ENCODE measurements at places on chromosomes 16 and 17. TPM values are rescaled to one million over a fixed set of nuclear protein-coding genes. Genes with fewer than 3 reads are reported as not detected.

Gene EZH1
- 11.3 TPM for total RNA-seq

Gene ALOX15B
- total RNA-seq: 0.85 TPM

Gene WNT9B
- not detected for total RNA-seq

Gene CPHXL2
- total RNA-seq: not detected

Gene ZKSCAN2
- 5.0 TPM for total RNA-seq

Gene CX3CL1
- total RNA-seq: 0.09 TPM

Gene ORC6
- total RNA-seq: 3.3 TPM

Gene FOXF1
- 1.1 TPM for total RNA-seq

Gene SLC13A2
- total RNA-seq: not detected

Gene PRM2
- total RNA-seq: not detected

Gene PIK3R6
- not detected for total RNA-seq

Gene MYH3
- 1.3 TPM for total RNA-seq

Gene KRTAP3-1
- total RNA-seq: not detected

Gene SLC16A6
- not detected for total RNA-seq

Gene WFDC1
- 2.5 TPM for total RNA-seq

Gene OSGIN1
- 3.1 TPM for total RNA-seq

Gene LITAFD
- not detected for total RNA-seq

Gene TBC1D3C
- not detected for total RNA-seq

Gene SF3B3
- 110 TPM for total RNA-seq

Gene SLC5A11
- not detected for total RNA-seq

Gene ZNF668
- 16.9 TPM for total RNA-seq

Gene RNF222
- not detected for total RNA-seq

Gene CD300E
- not detected for total RNA-seq

Gene DBNDD1
- total RNA-seq: under 0.01 TPM

Gene OMG
- 7.9 TPM for total RNA-seq

Gene MYADML2
- not detected for total RNA-seq

Gene TMEM114
- total RNA-seq: not detected

Gene CHD9NB
- total RNA-seq: 1.1 TPM

Gene ACBD4
- 4.9 TPM for total RNA-seq
